ENCODE measurements at places on chromosomes 7 and 10. TPM values are rescaled to one million over a fixed set of nuclear protein-coding genes. Genes with fewer than 3 reads are reported as not detected.

OR2A12 gene
- total RNA-seq = not detected

GRCh38 chr7:32164341-32164996 is 94.3 kb upstream of the PDE1C start:
- no peak for DNase-seq

ABCB4 gene
- total RNA-seq = not detected

MOGAT3 gene
- total RNA-seq = not detected

DNA sequence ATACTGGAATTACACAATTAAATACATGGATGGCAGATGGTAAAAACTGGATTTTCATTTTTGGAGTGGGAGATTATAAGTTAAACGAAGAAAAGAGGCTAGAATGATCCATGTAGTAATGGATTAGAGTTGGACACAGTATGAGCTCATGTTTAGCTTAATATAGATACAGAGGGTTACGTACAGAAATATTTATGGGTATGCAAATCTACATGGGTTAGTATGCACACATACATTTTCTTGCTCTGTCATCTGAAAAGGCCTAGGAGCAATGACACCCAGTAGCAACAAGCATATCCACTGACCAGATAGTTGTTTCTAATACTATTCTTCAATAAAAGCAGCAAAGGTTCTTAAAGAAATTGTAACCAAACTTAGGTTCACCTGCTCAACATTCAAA is 366.4 kb downstream of the SEMA3D start:
- no peak for DNase-seq

FANK1 gene
- 0.26 TPM for total RNA-seq

DNA sequence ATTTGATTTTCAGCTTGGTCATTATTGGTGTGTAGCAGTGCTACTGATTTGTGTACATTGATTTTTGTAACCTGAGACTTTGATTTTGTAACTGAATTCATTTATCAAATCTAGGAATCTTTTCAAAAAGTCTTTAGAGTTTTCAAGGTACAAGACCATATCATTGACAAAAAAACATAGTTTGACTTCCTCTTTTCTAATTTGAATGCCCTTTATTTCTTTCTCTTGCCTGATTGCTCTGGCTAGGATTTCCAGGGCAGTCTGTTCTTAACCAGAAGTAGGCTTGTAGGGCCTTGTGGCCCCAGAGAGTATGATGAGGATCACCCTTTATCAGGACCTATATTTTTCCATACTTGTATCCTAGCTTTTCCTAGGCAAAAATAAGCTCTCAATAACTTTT is 234.5 kb upstream of the FZD1 start:
- no peak for DNase-seq

DNA sequence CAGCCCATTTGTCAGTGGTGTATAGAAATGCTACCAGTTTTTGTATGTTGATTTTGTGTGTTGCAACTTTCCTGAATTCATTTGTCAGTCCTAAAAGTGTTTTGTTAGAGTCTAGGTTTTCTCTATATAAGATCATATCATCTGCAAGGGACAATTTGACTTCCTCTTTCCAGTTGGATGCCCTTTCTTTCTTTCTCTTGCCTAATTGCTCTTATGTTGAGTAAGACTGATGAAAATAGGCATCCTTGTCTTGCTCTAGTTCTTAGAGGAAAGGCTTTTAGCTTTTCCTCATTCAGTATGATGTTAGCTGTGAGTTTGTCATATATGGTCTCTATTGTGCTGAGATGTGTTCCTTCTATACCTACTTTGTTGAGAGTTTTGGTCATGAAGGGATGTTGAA is 161.7 kb upstream of the TPK1 start:
- no peak for DNase-seq
